ENCODE measurements at places on chromosomes 6 and 20. TPM values are rescaled to one million over a fixed set of nuclear protein-coding genes. Genes with fewer than 3 reads are reported as not detected.

The PACSIN1 gene
- not detected for total RNA-seq

The APOM gene
- total RNA-seq, result 0.28 TPM

The FAM184A gene
- 0.85 TPM for total RNA-seq

The KCNG1 gene
- total RNA-seq, result 13.5 TPM

The FRK gene
- 0.85 TPM for total RNA-seq

The RAET1L gene
- total RNA-seq, result not detected

The SLC16A10 gene
- total RNA-seq, result not detected

The CRYBG1 gene
- 7.1 TPM for total RNA-seq

The INSM1 gene
- total RNA-seq, result not detected

The HINT3 gene
- total RNA-seq, result 18.0 TPM

The TOX2 gene
- total RNA-seq, result 1.4 TPM

The PIGU gene
- 7.1 TPM for total RNA-seq

The PRL gene
- not detected for total RNA-seq

The CLIC1 gene
- total RNA-seq, result 1,283 TPM

The SLC44A4 gene
- total RNA-seq, result not detected

The MACROD2 gene
- under 0.01 TPM for total RNA-seq
